NCI-H226 (cell line): ENCODE measurements at places on chromosomes 6 and 20.

- DNase-seq: no peak
Measured at GRCh38 chr6:24078200-24078599, 47.8 kb upstream of the NRSN1 start.

- DNase-seq: no peak
Measured at GRCh38 chr6:28817808-28818145, 106.0 kb downstream of the TRIM27 start.

DNA sequence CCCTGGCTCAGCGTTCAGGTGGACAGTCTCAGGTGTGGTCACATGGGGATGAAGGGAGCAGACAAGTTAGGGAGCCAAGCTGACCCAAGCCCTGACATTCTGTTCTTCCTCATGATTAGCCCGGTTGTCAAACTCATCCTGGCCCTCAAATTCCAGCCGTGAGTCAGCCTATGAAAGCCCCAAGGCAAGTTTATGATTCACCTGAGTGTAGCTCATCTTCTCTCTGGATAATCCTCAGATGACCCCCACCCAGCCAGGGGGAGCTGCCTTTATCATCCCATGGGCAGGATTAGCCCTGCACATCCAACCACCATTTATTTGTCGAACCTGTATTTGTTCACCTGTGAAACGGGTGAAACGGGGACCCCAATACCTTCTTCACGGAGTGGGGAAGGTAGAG, 161.9 kb downstream of the DHX35 start:
- no peak for DNase-seq

DNA sequence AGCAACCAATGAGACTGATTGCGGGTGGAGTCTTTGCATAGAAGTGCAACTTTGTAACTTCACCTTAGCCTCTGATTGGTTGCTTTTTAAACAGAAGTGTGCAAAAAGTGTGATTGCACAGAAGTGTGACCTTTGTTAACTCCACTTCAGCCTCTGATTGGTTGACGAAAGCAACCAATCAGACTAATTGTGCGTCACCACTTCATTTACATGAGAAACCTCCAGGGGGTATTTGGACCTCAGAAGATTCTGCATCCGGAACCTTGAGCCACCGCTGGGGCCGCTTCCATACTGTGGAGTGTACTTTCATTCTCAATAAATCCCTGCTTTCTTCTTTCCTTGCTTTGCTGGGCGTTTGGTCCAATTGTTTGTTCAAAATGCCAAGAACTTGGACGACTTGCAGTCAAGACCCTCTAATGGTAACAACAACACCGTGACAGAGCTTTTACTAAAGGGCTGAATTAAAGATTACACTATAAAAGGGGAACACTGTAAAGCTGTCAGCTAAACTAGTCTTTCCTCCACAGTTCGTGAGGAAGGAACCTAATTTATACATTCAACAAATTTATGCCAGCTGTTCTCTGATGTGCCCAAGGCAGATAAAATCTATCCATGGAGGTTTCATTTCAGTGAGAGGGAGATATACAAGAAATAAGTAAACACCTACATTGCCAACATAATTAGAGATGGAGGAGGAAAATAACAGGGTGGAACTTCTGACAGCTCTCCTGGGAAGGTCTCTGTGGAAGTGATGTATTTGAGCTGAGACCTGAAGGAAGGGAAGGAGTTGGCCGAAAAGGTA, 1.4 kb upstream of the HECA start:
- no peak for DNase-seq

GRCh38 chr20:40668449-40669228, 20.4 kb downstream of the MAFB start:
- no peak for DNase-seq

DNA sequence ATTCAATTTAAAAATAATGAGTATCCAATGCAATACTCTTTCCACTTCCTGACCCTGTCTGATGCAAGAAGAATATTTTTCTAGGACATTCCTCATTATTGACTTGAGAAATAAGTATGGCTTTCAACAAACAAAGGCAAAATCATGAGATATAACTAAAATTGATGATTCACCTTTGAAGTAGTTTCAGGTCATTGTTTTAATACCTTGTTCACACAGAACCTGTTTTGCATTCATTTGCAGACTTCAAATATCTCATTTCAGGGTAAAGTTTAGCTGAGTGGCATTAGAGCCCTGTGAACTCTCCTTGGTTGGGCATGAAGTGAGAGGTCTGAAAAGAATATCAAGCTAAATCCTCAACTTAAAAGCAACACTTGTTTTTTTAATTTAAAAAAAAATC, 309.2 kb downstream of the NRN1 start:
- DNase-seq: no peak

DNA sequence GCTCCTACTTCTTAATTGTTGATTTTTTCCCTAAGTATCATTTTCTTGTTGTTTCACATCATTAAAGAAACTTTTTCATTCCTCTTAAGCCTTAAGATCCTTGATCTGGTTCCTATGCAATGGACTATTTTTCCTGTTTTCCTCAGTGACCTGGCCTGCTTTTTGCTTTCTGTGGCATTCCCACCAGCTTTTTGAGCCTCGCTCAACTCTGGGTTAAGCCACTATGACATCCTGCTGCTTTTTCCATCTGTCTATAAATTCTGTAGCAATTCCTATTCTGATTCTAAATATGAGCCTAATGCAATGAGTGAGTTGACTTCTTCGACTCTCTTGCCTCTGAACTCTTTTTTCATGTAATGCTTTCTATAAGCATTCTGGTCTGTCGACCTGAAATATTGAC, 160.3 kb downstream of the GRM1 start:
- no peak for DNase-seq

- DNase-seq: no peak
Measured at GRCh38 chr6:132734694-132735236, 20.9 kb upstream of the VNN1 start.

- no peak for DNase-seq
Measured at GRCh38 chr6:92820601-92821000, 598.8 kb downstream of the EPHA7 start.

DNA sequence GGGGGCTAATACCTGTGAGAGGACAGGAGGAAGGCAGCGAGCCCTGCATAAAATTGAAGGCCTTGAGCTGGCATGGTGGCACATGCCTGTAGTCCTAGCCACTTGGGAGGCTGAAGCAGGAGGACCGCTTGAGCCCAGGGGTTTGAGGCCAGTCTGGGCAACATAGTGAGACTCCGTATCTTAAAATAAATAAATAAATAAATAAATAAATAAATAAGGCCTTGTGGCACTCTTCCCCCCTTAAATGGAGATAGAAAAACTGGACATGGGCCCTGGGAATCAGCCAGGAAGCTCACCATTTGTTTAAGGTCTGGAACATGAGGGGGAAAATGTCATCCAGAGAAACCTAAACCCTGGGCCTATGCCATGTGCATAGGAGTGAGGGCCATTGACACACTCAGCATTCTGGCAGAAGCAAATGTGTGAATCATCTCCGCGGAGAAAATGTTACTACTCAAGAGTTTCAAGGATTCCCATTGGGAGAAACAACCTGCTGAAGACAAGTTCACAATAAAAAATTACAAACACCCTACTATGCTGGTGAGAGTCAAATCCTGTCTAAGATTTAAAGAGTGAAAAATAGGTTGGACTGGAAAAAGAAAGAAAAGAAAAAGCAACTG, 51.9 kb upstream of the UBR2 start:
- DNase-seq: no peak

GRCh38 chr6:100617633-100618350, 153.1 kb upstream of the SIM1 start:
- DNase-seq: peak; percentile 13

DNA sequence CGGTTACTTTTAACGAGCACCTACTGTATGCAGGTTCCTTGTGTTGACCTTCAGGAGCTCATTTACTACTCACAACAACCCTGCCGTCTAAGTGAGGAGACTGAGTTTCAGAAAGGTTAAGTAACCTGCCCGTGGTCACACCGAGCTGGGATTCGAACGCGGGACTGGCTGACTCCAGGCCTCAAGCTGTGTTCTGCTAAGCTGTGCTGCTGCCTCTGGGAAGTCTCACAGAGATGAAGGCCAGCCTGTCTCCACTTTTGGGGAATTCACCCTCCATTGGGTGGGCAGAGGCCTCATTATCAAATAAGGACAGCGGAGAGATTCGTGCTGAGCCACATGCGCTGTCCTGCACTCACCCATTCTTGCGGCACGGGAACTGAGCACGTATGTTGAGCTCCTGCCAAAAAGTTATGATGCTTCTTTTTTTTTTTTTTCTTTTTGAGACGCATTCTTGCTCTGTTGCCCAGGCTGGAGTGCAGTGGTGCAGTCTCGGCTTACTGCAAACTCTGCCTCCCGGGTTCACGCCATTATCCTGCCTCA, 25.9 kb upstream of the MYT1 start:
- no peak for DNase-seq

DNA sequence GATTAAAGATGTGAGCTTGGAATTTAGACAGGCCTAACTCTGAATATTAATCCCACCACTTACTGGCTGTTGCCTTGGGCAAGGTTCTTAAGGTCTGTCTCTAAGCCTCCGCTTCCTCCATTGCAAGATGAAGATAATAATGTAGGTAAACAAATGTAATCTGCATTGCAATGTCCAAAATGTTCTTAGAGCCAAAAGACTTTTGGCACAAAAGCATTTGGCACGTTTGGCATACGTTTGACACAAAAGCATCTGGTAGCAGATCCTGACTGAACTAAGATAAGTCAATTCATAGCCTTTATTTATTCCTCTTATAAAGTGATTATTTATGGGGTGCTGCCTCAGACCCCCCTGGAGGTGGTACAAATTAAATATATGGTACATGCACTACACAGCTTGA, 229.9 kb upstream of the STXBP5 start:
- no peak for DNase-seq

GRCh38 chr6:34538581-34538980, 17.5 kb downstream of the SPDEF start:
- no peak for DNase-seq

DNA sequence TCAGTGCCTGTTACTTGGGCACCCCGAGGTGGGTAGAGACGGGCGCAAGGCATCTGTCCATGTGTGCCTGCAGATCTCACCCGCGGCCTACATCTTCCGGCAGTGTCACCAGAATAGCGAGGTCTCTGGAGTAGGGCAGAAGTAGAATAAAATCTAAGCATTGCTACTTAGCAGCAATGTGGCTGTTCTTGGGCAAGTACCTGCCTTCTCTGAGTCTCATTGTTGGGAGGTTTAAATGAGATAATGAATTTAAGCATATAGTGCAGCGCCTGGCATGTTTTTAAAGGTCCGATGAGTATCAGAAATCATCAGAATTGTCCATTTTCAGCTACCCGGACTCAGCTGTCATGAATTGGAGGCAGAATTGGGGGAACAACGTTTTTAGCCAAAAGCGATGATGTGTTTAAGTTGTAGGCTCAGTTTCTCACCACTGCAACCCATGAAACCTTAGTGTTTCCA, 800 bp downstream of the ABCC10 start:
- no peak for DNase-seq

DNA sequence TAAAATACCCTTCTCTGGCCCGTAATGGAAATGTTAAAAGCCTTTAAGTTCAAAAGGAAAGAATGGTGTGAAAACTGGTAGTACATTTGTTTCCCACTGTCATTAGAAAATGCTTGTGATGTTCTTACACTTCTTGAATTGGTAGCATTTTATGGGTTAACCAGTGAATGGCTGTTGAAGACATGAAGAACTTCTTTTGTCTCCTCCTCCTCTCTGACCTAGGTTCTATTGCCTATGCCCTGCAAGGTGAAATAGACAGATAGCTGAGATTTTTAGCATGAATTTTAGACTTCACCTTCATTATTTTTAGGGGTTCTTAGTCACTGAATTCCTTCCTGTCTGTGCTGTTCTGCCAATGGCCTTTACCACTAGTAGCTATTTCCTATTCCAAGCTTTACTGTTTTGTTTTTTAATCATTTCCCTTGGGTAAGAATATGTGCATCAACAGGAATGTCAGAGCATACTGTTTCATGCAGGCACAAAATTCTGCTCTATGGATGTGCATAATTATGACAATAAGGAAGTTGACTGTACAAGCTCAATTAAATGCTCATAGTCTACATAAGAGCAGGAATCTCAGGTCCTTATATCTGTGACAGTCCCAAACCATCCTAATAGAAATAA, 4.9 kb downstream of the TNFAIP3 start:
- DNase-seq: peak; percentile 3

DNA sequence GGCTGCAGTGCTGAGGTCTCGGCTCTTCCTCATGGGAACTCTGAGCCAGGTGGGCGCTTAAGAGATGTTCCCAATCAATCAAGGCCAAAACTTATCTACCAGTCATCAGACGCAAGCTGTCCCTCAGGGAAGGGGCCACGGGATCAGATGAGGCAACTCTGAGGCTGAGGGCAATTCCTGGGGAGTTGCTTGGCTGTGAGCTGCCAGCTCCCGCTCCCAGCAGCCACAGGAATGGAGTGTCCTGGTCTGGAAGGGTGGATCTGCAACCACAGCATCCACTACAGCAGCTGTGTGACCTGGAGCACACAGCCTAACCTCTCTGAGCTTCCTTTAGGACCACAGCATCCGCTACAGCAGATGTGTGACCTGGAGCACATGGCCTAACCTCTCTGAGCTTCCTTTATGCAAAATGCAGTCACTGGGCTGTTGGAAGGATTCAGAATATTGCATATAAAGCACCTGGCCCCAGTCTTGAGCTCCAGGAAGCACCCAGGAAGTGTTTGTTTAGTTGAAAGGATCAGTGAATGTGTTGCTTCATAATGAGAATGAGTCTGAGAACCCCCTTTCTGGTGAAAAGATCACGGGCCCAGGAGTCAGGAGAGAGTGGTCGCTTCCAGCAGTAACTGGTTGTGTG, 60.9 kb downstream of the TFAP2C start:
- peak; percentile 52 for DNase-seq

DNA sequence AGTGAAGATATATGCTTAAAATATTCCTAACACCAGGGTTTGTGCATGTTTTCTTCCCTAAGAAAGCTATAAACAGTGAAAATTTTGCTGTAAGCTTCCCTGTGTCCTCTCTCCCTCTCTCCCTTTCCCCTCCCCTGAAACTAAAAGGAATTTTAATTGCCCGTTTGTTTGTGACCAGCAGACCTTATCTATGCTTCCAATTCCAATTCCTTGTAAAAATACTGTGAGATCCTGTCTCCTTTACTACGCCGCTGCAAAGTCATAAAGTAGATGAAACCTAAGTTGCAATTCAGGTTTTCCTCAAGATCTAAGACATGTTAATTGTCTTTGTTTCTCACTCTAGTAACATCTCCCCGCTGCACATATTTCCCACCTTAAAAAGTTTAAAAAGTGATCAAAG, 82.3 kb downstream of the DNAH8 start:
- no peak for DNase-seq

DNA sequence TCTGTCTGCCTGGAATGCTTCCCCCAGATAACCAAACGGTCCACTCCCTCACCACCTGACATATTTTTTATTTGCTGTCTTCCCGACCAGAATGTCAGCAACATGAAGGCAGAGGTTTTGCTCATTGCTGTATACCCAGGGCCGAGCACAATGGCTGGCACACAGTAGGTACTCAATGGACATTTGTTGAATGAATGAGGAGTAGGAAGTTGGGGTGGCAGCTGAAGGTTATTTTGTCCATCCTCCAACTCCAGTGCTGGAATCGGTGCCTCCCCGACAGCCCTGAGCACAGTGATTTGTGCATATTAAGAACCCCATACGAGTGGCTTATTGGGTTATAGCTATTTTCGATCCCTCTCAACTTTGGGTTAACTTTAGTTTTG, 10.3 kb downstream of the DUSP15 start:
- DNase-seq: no peak
